ENCODE measurements at places on chromosomes 6 and 20.

- no peak for DNase-seq
These were observed 162.4 kb downstream of the CDKAL1 start for GRCh38 chr6:20696676-20697075.

DNA sequence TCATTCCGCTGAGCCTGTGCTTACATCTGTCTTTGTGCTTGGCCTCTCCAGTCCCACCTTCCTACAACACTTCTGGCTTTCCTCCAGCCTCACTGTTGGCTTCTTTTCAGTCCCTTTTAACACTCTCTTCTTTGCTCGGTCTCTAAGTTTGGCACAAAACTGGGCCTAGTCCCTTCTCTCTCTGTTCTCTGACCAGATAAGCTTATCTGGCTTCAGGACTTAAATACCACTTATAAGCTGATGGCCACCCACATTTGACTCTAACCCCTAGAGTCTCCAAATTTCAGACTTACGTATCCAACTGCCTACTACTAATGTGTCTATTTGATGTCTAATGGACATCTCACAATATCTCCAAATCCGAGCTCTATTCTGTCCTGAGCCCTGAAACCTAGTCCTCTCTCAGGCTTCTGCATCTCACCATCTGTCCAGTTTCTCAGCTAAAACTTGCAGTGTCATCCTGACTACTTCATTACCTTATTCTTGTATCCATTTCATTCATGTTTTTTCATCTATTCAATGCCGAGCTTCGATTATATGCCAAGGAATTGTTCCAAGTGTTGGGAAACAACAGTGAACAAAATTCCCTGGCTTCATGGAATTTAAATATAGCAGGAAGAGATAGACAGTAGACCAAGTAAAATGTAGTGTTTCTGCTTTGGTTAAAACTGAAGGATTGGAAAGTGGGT is 40.1 kb downstream of the TBPL1 start:
- DNase-seq: no peak

DNA sequence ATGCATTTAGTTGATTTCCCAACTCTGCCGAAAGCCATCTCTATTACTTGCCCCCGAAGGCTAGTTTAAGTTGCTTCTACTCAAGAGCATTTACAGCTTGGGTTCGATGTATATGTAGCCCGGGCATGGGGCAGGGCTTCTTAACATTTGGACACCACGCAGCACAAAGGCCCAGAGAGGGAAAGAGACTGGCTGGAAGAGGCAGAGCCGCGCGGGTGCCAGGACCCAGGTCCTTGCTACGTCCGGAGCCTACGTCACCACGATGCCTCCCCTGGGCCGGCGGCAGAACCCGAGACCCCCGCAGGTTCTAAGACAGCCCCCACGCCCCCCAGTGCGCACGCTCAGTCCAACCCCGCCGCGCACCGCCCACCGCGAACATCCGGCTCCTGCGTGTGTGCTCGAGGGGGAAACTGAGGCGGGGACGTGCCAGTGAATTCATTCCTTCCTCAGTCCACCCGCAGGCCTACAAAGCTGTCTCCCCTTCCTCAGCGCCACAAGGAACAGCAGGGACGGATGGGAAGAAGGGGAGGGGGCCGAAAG is 367 bp upstream of the PCIF1 start:
- no peak for DNase-seq

DNA sequence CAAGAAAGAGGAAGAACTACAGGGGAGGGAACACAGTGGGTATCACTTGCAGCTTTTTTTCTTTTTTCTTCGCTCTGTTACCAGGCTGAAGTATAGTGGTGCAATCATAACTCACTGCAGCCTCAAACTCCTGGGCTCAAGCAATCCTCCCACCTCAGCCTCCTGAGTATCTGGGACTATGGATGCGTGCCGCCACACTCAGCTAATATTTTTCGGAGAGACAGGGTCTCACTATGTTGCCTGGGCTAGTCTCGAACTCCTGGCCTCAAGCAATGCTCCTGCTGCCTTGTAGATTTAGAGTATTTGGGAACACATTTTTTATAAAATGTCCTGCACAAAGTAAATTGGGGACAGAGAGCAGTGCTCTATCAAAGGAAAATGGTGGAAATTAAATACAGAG is 28.3 kb downstream of the PARD6B start:
- DNase-seq: no peak

DNA sequence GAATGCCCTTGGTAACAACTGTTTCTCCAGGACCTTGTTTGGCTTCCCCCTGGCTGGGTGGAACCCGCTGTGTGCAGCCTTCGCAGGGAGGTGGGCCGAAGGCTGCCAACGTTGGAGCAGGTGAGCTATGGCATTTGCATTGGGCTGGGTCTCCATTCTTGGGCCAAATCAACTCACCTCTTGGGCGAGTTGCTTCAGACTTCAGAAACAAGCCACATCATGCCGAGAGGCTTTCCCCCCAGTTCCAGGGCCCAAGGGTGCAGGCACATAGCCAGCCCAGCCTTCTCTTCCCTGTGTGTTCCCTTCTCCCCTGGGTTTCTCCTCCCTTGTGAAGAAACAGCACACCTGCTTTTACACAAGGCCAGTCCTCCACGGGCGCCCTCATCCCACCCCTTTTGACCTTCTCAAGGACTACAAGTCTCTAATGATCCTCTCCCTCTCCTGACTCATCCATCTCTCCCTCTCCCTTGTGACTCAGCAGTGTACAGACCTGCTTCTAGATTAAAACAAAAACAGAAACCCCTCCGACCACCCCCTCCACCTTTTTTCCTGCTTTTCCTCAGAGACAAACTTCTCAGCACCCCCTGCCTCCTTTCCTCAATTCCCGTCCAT is 41.6 kb downstream of the FAM209B start:
- DNase-seq: no peak

DNA sequence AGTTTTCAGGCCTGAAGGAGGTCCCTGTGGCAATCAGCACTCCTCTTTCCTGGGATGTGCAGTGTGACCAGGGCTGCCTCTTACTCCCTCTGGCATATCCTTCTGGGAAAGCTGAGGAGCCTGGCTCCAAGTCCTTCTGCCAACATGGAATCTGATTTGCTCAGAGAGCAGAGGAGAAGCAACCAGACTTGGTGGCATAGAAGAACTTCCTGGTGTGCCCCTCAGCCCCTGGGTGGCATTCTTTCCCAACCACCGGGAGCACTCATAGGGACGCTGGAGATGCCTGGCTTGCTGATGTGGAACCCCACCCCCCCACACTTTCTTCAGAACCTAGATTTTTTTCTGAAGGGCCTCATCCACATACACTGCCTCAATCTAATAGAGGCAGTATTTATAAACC is 107.6 kb upstream of the TRAF3IP2 start:
- no peak for DNase-seq

Measured in ovary (tissue), 10 donors.